Hematopoietic multipotent progenitor cell treated with erythropoietin and hydrocortisone succinate and interleukin-3 and kit ligand, for 6 days (in vitro differentiated cells): ENCODE measurements at places on chromosomes 6 and 20.

DNA sequence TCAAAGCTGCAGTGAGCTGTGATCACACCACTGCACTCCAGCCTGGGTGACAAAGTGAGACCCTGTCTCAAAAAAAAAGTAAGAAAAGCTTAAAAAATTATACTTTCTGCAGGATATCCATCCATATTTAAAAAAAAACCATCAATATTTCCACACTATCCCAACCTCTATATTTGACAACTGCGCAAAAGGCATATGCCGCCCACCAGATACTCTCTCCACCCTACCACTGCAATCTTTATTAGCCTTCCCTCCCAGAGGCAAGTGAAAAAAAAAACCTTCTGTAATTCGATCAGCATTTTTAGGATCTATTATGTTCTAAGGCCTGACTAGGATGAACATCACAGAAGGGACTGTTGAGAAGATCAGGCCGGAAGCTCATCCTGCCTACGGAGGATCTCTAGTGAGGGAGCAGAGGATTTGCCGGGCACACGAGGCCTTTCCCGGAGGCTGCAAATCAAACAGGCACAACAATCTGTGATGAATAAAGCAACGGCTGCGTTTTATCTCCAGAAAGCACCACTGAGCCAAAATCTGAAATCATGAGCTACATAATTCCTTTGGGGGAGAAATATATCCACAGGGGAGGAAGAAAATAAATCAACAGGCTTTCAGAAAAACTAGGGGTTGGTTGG is 65.9 kb downstream of the GFOD1 start:
- DNase-seq, result no peak

DNA sequence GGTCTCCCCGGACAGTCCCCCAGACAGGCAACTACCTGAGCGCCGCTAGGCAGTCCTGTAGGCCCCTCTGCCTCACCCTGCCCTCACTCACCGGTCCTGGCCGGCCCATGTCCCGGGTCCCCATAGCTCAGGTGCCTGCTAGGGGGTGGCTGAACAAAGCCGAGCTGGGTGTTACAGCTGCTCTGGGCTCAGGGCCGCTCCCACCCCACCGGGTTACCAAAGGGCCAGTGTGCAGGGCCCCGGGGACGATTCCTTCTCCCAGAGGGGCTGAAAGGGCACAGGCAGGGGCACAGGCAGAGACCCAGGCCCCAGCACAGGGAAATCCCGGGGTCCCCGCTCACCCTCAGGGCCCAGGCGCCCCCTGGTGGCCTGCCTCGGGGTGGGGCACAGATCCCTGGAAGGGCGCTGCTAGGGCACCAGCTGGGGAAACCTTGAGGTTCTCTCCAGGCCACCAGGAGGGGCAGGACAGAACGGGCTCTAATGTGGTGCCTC is 118.4 kb downstream of the GRM4 start:
- DNase-seq, result peak; percentile 69

GRCh38 chr6:6629402-6629801 is 40.9 kb downstream of the LY86 start:
- DNase-seq, result no peak

GRCh38 chr6:99246602-99247001 is 102.9 kb downstream of the FAXC start:
- DNase-seq, result no peak

- DNase-seq, result no peak
Measured at GRCh38 chr6:113691260-113691656, 165.9 kb upstream of the MARCKS start.

DNA sequence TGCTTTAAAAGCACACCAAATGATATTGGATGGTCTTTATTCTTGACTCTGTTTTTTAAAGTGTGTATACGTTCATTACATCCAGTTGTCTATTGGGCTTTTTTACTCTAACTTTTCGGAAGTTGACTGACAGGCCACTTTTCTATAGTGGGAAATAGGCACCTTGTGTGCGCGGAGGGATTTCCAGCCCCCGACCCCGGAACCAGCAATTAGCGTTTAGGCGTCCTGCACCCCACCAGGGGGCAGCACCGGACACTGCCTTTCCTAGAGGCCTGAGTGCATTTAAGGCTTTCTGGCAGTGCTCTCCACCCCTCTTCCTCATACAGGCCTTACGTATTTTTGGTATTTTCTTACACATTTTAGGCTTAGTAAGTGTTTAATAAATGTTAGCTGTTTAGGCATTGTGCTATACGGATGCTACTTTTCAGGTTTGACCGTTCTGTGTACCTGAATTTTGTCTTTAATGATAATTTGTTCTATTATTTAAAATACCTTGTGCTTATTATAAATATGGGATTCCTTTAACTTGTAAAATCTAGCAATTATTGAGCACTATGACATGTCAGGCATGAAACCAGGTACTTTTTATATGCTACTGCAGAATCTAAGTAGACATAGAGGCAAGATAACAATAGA is 231.8 kb downstream of the BCKDHB start:
- DNase-seq, result peak; percentile 89

- no peak for DNase-seq
Measured at GRCh38 chr20:38725148-38725901, 1.0 kb downstream of the SLC32A1 start.

DNA sequence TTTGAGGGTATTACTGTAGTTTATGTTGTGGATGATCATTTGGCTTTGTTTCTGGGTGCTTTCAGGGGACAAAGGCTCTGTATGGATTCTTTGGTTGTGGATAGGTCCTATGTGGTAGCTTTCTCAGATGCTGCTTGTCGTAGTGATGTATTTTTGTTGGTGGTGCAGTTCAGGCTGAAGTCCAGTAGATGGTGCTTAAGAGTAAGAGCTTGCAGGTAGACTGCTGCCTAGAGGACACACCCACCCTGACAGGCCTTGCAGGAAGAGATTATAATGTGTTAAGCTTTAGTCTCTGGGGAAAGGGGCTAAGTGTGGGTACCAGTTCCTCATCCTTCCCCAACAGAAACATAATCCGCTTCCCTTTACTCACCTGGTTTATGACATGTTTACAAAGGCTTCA is 62.6 kb upstream of the ADGRB3 start:
- DNase-seq, result peak; percentile 59

DNA sequence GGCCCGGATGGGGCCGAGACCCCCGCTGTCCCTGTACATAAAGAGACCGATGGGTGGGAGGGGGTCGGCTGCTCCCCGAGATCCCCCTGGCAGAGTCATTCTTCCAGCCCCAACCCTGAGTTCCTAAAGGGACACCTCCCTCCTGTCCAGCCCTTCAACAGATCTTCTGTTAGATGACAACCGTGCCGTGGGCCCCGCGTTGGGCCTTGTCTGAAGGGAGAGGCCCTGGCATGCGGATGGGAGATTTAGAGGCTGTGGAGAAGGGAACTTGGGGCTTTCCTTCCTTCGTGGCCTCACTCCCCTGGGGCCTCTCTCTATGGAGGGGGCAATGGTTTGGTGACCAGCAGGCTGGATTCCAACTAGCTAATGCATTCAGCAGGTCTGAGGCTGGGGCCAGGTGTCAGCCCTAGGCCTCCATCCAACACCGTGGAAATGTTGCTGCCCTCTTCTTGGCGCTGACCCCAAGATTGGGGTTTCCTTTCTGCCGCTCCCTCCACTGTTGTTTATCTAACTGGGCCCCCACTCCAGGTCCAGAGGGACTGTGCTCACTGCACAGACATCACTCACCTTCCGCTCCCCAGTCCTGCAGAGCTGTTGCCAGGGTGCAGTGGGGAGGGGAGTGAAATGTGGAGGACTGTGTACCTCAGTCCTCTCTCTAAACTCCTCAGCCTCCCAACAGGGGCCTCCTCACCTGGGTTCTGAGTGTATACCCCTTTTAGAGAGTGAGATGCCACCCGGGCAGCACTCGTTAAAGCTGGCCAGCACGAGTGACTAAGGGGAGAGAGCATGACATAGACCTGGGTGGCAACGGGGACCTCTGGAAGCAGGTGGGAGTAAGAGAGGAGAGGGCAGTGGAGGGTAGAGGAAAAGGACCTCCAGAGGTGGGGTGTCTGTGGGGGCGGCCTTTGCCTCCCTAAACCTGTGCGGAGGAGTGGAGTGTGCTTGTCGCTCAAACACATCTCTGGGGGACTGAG is 6.7 kb downstream of the TMEM151B start:
- no peak for DNase-seq

DNA sequence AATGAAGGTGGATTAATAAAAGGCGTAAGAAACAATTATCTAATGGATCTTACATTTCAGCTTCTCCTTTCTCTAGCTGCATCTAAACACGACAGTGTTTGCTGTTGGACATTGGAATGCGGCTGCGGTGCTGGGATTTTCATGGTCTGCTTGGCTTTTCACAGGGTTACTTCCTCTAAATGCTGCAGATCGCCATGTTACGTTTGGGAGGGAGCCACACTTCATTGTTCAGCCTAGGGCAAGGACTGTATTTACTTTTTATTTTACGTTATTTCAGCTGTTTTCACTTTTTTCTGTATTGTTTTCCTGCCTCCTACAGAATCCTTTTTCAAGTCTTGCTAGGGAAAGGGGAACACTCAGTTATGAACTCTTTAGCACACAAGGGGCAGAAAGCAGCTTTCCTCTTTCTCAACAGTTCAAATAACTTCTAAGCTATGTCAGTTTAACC is 97.9 kb upstream of the MTHFD1L start:
- DNase-seq, result no peak

- DNase-seq, result no peak
Measured at GRCh38 chr6:40344566-40345167, 242.5 kb downstream of the LRFN2 start.

DNA sequence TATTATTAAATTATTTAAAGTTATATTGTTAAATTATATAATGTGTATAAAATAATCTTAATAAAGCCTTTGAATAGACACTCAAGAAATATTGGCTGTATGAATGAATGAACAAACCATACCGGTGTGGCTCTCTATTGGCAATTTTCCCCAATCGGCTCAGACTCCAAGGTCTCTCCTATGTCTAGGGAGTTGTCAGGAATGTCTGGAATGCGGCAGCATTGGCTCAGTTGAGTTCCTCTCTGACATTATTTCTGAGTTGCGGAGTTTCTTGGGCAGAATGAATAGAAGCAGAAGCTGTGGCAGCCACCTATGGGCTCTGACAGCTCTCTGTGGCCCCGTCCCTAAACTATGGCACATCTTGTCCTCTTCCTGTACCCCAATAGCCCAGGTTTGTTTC is 111.0 kb downstream of the SOBP start:
- DNase-seq, result no peak

DNA sequence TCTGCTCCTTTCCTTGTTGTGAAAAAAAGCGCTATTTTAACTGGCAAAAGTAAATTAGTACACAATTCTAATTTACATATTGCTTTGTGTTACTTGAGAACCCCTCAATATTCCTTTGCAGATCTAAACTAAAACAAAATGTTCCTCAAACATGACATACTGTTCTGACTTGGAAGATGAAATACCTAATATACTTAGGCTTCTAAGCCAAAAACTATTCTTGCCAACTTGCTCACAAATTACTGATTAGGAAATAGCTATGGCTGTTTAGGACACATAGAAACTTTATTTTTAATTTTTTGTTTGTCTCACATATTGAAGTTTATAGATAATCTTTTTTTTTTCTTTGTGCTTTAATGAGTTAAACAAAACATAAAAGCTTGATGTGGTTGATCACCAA is 542.2 kb downstream of the GRIK2 start:
- no peak for DNase-seq

GRCh38 chr20:59074456-59074855 is 31.9 kb upstream of the PRELID3B start:
- DNase-seq, result no peak

GRCh38 chr6:78460711-78461110 is 406.6 kb upstream of the IRAK1BP1 start:
- no peak for DNase-seq

GRCh38 chr6:43172104-43173007 is 1.3 kb downstream of the SRF start:
- DNase-seq, result peak; percentile 46

GRCh38 chr20:40942006-40942405 is 86.6 kb upstream of the TOP1 start:
- DNase-seq, result peak; percentile 17

DNA sequence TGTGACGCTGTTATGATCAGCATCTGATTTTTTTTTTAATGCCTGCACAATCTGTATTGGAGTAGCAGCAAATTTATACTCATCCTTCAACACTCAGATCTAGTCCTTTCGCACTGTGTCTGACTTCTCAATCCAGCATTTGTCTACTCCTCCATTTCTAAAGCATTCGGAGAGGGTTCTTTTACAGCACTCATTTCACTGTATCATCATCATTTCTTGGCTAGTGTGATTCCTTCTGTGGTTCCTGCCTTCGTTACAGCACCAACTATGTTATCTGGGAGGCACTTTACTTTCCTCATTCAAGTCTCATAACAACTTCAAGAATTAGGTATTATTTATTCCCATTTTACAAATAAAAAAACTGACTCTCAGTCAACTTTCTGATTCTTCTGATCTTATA is 18.0 kb downstream of the NUDT3 start:
- DNase-seq, result no peak

GRCh38 chr6:40807484-40807883 is 220.3 kb upstream of the LRFN2 start:
- no peak for DNase-seq

DNA sequence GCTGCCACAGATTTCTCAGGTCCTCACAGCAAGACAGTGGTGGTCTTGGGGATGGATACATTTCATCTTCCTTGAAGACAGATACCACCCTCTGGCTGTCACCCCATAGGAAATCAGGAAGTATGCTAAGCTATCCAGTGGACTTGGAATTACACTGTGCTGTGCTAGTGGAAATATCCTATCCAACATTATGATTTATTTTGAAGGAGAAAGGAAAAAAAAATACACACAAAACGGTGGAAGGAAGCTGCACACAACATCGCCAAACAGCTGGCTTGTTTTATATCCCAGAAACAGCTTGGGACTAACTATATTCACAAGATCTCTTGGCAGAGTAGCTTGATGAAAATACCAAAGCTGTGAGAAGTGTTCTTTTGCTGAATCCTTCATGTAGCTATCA is 257.6 kb downstream of the LAMA2 start:
- DNase-seq, result no peak

DNA sequence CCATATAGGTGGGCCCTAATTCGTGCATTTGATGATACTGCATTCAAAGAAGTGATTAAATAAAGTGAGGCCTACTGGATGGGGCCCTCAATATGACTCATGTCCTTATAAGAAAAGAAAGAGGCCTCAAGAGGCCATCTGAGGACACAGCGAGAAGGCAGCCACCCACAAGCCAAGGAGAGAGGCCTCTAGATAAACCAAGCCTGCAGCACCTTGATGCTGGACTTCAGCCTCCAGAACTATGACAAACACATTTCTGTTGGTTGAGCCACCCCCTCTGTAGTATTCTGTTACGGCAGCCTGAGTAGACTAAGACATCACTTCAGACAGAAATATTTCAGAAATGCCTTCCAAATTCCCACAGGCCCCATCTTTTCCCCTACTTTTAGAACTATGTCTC is 82.5 kb upstream of the PLEKHG1 start:
- DNase-seq, result no peak
